ENCODE measurements at places on chromosomes 16 and 17.

DNA sequence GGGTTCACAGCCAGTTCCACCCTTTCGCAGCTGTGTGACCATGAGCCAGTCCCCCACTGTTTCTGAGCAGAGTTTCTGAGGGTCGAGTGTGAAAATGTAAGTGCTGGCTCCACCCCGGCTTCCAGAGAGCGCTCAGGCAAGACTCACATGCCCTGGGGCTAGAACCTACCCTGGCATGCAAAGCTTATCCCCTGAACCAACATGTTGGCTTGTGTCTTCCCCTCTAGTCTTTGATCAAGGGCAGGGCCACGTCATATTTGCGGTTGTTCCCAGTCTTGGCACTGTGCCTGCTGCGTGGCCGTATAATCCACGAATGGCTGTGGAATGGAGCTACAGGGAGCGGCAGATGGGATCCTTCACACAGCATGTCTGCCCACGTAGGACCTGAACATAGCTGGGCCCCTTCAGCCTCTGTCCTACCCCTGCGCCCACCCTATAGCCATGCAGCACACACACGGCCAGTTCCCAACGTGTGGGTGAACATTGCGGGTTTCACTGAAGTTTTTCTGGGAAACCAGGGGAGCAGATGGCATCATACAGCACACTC, 84.8 kb downstream of the MRM1 start:
- DNase-seq = no peak

- DNase-seq = no peak
Observed at GRCh38 chr17:44448412-44448811, 54.8 kb downstream of the GPATCH8 start.

DNA sequence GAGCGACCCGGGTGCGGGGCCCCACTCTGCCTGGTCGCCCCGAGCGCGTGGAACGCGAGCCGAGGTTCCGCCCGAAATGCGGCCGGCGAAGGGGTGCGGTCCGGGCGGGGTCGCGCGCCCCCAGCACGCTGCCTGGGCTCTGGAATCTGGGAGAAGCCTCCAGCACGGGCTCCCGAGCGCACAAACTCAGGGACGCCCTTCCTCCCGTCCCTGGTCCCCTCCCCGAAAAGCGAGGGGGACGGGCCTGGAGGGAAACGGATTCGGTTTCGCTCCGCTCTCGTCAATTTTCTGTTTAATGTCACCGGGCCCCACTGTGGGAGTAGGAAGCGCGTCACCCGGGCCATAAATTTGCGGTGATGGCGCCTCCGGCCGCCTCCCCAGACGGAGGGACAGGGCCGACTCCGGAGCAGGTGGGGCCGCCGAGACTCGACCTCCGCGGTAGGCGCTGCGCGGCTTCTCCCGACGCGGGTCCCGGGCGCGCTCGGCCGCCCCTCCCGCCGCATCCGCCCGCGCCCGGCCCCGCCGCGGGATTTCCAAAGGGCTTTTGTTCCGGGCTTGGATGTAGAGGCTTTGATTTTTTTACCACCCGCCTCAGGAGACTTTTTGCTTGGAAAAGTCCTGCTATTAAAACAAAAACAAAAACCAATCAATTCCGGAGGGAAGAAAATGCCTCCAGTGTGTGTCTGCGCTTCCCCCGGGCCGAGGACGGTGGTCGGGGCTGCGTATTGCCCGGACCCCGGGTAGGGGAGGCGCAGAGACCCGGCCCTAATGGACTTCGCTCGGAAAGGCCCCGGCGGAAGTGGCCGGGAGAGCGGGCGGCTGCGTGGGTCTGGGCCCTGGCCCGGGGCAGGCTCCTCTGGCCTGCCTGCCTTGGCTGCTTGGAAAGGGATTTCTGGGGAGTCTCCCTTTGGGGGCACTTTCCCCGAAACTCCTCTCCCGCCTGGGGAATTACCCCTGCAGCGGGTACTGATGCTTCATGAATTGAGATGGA, 7.9 kb upstream of the BAHCC1 start:
- no peak for DNase-seq

DNA sequence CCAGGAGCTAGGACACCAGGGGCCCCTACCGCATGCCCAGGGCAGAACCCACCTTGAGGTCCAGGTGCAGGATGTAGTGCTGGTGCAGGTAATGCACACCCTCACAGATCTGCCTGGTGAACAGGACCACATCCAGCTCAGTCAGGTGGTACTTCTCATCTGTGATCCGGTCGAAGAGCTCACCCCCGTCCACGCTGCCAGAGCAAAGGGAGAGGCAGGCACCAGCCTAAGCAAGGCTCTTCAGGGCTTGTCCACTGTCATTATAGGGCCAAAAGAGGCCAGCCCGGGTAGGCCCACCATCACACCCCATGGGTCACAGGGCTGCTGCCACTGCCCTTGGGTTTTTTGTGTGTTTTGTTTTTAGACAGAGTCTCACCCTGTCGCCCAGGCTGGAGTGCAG, 21.0 kb downstream of the MYLK3 start:
- no peak for DNase-seq

- no peak for DNase-seq
Observed at GRCh38 chr17:27579897-27580321, 51.1 kb upstream of the LGALS9 start.

GRCh38 chr16:66845791-66846221, 1.6 kb downstream of the CA7 start:
- DNase-seq = no peak

DNA sequence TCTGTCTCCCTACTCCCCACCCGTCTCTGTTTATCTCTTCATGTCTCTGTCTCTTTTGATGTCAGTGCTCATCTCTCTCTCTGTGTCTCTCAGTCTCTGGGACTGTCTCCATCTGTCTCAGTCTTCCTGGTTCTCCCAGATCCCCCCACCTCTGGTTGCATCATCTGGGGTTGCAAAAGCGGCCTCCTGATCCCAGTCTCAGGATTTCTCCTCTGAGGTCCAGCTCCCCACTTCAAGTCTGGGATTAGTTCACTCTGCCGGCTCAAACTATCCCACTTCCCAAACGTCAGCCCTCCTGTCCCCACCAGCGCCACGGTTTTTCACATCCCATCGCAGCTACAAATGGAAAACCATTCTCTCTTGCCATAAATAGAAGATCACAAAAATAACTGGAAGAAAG, 9.0 kb downstream of the TEKT5 start:
- no peak for DNase-seq

GRCh38 chr17:2385240-2386210, 15.3 kb downstream of the MNT start:
- no peak for DNase-seq

DNA sequence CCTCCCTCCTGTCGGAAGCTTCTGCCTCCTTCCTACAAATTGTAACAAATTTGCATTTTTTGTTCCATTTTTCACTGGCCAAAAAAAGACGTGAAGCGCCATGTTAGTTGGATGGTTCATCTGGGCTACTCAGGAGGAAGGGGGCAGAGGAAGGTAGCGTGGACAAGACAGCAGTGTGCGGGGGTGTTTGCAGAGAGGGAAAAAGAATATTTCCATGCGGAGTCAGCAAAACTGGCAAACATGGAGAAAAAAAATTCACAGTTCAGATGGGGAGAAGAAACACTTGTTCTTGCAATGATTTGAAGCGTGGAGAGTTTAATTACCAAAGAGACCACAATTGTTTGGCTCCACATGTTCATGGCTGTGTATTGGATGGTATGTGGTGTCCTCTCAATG, 138.8 kb upstream of the ERCC4 start:
- no peak for DNase-seq

DNA sequence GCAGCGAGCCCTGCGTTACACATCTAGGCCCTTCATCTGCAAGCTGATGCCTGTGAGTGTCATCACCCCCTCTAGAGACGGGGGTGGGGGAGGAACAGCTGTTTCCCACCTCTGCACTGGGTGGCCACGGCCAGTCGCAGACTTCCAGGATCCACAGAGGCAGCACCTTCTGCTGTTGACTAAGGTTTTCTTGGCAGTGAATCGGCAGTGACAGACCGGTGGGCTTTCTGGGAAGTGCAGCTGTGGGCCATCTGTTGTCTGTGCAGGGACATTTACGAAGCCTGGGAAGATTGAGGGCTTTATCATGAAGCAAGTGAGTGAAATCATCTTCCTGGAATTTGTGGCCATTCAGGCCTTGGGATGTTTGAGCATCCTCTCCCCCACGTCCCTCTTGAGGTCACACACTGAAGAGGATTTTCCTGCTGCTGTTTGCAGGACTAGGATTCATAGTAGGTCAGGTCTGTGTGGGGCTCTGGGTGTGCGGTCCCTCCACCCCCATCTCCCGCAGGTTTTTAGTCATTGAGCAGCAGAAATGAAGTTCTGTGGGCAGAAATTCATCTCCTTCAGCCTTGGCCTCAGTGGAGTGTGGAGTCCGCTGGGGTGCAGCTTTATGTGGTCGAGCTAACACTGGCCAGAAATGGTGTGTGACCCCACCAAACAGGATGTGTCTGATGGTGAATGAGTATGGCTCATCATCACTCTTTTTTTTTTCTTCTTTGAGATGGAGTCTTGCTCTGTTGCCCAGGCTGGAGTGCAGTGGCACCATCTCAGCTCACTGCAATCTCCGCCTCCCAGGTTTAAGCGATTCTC, 12.0 kb downstream of the PGS1 start:
- DNase-seq = peak; percentile 96

DNA sequence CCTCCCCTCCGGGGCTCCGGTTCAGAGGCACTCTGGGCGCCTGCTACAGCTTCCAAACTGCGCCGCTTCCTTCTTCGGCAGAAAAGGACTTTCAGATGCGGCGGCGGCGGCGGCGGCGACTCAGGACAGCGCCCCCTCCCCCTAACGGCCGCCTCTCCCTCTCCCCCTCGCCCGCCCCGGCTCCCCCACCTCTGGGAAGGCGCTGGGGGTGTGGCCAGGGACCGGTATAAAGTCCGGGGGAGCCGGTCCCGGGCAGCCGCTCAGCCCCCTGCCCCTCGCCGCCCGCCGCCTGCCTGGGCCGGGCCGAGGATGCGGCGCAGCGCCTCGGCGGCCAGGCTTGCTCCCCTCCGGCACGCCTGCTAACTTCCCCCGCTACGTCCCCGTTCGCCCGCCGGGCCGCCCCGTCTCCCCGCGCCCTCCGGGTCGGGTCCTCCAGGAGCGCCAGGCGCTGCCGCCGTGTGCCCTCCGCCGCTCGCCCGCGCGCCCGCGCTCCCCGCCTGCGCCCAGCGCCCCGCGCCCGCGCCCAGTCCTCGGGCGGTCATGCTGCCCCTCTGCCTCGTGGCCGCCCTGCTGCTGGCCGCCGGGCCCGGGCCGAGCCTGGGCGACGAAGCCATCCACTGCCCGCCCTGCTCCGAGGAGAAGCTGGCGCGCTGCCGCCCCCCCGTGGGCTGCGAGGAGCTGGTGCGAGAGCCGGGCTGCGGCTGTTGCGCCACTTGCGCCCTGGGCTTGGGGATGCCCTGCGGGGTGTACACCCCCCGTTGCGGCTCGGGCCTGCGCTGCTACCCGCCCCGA, at the start of gene IGFBP4:
Gene IGFBP4 (plus strand): TSS at position 255 of the 792 bp plus-strand sequence. CDS start 286 bp downstream, at position 541.
- DNase-seq = no peak

- DNase-seq = no peak
Observed at GRCh38 chr17:12712941-12713340, 47.3 kb downstream of the MYOCD start.

DNA sequence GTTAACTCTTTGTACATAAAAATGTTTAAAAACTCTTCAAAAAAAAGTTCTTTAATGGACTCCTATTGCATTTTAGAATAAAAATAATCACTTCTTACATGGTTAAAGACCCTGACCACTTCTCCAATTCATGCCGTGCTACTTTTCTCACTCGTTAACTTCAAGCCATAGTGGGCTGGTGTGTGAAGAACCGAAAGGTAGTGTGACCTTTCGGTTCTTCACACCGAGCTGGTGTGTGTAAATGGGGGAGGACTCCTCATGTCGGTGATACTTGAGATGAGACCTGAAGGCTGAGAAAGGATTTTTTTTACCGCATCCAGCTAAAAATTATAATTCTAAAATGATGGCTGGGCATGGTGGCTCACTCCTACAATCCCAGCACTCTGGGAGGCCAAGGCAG, 22.1 kb downstream of the RFFL start:
- DNase-seq = no peak
